ENCODE measurements at places on chromosomes 16 and 17.
A peak's percentile ranks its signal among the peaks of the same experiment; 100 is the strongest.

DNA sequence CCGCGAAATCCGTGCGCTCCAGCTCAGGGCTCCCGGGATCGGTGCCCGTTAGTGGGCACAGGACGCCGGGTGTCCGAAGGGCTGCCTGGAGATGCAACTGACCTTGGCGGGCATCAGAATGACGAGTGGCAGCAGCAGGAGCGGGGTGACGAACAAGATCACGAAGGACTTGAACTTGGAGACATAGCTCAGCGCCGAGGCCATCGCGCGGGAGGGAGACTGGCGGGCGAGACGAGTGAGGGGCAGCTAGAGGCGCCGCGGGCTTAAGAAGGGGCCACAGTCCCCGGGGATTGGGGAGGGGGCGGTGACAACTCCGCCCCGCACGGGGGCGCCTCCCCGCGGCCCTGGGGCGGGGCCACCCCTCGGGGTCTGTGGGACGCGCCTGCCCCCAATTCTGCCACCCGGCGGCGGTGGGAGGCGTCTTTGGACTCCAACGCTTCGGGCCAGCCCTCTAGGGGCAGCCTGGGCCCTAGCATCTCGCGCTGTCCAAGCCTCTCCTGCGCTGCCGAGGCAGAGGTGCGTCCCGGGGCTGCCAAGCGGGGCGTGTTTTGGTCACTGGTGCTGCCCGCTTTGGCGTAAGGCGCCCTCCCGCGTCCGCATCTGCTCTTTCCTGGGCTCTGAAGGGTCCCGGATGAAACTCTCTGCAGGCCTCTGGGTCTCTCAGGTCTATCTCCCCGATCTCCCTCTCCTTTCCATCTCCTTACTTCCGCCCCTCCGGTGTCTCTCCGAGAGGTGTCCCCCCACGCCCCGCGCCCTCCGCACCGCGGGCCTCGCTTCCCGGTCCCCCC, at the start of gene SLC13A5:
Gene SLC13A5, minus strand, starts transcription at position 240 of the 788 bp plus-strand sequence. Its CDS starts 36 bp downstream, at position 204.
- DNase-seq, result no peak

GRCh38 chr16:78675312-78675711, 575.9 kb downstream of the WWOX start:
- DNase-seq, result peak; percentile 15

GRCh38 chr17:30246460-30246859, 11.0 kb upstream of the SLC6A4 start:
- DNase-seq, result no peak

DNA sequence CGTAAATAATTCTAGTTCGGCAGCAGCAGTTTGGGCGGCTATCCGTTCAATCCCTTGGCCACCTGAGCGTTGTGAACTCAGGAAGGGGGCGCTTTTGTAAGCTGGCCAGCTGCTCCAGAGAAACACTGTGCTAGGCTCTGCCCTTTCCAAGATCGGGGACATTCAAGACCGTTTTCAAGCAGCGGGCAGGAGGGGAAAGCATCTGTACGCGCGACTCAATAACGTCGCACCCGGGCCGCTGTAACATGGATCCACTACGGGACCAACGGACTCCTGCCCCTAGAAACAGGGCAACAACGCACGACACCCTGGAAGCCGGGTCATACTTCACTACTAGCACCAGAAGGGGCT, 463 bp downstream of the TOP2A start:
- peak; percentile 34 for DNase-seq

DNA sequence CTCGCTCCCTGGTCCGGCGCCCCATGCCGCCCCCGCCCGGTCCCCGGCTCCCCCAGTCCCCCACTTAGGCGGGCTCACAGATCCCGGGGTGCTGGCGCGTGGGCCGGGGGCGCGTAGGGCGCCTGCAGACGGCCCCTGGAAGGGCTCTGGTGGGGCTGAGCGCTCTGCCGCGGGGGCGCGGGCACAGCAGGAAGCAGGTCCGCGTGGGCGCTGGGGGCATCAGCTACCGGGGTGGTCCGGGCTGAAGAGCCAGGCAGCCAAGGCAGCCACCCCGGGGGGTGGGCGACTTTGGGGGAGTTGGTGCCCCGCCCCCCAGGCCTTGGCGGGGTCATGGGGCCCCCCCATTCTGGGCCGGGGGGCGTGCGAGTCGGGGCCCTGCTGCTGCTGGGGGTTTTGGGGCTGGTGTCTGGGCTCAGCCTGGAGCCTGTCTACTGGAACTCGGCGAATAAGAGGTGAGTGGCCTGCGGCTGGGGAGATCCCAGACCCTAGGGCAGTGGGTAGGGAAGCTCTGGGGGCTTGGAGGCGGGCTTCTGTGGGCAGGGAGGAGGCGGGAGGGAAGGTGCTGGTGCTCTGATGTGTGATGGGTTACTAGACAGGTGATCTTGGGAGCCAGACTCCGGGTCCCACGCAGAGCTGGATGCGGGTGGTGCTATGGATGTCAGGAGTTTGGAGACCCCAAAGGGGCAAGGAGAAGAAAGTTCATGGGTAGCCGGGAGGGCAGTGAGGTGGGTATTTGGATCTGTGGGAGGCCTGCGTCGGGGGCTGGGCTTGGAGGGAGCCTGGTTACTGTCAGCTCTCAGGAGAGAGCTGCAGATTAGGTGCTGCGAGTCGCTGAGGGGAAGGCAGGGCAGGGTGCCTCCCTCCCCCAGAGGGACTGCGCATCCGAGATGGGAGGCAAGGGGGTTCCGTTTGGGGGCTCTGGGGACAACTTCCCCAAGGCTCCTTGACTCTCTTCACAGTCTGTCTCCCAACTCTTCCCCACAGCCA, 560 bp downstream of the EFNB3 start:
- DNase-seq, result no peak

DNA sequence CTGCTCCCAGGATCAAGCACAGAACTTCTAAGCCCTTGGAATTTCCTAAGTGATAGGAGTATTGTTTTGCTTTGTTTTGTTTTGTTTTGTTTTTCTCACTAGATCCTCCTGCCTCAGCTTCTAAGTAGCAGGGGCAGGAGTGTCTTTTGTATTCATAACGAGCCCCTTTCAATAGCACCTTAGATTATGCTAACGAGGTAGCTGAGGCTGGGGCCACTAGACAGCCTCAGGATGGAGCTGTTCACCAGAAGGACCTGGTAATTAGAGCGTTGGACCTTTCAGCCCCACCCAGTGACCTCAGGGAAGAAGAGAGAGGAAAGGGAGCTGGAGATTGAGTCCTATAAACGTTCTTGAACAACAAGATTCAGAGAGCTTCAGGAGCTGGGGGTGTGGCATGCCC, 43.6 kb downstream of the IKZF3 start:
- no peak for DNase-seq

- no peak for DNase-seq
These were observed 234.3 kb downstream of the ABCC12 start for GRCh38 chr16:47921535-47921934.

GRCh38 chr16:61900482-61900881, 135.8 kb downstream of the CDH8 start:
- peak; percentile 85 for DNase-seq
